Activated naive CD4-positive, alpha-beta T cell (primary cell): ENCODE measurements at places on chromosomes 11 and 22.

GRCh38 chr22:27492566-27493201 is 308.9 kb downstream of the MN1 start:
- no peak for DNase-seq

DNA sequence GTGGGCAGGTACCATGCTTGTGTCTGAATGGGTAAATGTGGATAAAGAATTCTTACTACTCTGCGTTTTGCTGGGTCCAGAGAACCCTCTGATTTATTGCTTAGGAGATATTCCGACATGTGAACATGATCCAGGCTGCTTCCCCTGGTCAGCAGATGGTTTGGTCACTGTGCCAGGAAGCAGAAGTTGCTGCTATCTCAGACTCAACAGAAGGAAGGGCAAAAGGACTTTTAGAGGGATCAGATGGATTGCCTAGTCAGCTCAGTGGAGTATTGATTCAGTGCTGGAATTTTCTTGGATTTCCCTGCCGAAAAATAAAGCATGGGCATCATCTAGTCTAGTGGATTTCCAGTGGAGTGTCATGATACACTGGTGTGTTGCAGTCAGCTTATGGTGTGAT is 440.1 kb downstream of the NTM start:
- DNase-seq, result no peak

DNA sequence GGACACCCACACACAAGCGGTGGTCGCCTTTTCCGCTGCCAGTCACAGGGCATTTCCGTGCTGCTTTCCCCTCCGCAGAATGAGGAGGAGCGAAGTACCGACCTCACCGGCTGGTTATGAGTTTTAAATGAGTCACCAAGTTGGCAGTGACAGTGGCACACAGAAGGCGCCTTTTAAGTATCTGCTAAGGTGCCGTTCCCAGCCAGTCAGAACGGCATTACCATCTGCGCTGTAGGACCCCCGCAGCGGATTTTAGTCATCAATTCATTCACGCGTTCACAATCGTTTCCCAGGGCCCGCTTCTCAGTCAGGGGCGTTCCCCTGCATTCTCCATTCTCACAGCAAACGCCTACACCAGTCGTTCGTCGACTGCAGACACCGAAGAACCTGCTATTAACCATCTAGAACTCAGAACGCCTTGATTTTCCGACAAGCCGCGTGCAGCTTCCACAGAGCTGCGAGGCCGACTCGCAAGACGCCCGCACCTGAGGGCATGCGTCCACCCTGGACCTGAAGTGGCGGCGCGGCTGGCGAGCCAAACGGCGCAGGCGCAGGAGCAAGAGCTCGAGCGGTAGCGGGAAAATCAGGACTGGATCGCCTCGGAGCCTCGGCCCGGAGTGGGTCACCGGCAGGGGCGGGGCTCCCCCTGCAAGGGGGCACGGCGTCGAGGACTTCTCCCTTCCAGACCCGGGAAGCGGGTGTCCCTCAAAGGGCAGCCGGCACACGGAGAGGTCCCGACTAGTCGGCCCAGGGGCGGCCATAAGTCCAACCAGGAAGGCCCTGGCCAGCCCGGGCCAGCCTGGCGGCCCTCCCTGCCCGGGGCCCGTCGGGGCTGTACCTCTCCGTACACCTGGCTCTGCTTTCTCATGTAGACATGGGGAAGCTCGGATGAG is 642 bp downstream of the CYP2R1 start:
- DNase-seq, result peak; percentile 61

DNA sequence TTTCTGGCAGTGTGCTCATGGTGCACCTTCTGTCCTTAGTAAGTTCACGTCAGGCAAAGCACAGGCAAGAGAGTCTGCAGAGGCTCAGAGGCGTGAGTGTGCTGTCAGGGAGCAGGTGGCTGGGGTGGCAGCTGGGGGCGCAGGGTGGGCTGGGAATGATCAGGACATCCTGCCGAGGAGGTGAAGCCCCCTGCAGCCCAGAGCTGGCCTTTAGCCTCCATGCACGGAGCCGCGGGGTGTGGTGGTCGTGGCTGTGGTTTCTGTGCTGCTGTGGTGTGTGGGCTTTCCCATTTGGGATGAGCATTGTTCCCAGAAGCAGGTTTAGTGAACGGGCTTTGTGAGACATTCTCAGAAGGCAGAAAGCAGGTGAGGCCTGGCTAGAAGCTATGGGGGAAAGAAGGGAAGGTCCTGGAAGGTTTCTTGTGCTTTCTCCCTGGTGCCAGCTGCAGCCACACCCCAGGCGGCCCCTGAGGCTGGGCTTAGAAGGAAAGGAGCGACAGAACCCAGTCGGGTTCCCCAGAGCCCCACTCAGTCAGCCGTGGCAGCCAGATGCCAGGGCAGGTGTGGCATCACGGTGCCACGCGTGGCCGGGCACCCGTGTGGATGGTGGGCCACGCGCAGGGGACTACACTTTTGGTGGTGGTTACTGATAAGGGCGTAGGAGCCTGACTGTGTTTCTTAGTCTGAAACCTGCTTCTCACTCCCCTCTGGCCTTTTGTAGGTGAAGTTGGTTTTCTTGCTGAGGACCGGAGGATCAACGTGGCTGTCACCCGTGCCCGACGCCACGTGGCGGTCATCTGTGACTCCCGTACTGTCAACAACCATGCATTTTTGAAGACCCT is 32.0 kb downstream of the IGHMBP2 start:
- DNase-seq, result no peak

GRCh38 chr11:132405728-132406127 is 1035.3 kb downstream of the NTM start:
- no peak for DNase-seq

DNA sequence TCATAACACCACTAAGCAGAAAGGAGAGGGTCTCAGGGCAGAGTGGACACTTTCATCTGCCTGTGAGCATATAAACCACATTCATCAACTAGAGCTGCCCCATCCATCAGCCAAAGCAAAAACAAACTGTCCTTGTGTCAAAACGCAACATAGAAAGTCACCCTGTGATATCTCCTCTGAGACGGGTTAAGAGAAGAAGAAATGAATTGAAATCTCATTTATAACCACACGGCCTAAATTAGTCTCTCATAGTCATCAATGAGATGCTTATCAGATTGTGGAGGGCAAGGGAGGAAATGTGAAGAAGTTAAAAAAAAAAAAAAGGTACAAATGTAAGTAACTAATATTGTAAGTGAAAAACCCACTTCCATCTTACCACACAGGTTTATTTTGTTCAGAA is 75.7 kb downstream of the SIK3 start:
- no peak for DNase-seq
